Parietal lobe (tissue), 2 donors: ENCODE measurements at places on chromosomes 2 and 18. TPM values are rescaled to one million over a fixed set of nuclear protein-coding genes. Genes with fewer than 3 reads are reported as not detected.

The RNF103 gene
- total RNA-seq = 62.0 TPM

The ZBTB7C gene
- total RNA-seq = 0.94 TPM

The ANKRD44 gene
- 226 TPM for total RNA-seq

The CCDC141 gene
- total RNA-seq = 3.4 TPM

The SLC25A52 gene
- total RNA-seq = 0.94 TPM
